Lung (tissue), 17 donors: ENCODE measurements at places on chromosomes 7 and 10.
A peak's percentile ranks its signal among the peaks of the same experiment; 100 is the strongest.

DNA sequence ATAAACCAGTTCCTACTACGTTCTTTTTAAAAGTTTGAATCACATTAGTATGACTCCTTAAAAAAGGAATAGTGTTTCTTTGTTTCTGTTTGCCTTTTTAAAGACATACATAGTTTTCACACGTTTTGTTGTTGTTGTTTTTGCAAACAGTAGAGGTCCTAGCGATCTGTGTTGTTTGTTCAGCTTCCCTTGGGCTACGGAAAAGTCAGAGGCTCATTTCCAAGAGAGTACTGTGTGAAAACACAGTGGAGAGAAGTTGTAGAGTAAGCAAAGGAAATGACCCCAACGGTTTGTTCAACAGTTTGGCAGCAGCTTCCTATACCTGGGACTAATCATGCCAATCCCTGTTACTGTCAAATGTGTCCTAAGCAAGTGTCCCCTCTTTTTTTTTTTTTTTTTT is 87.1 kb upstream of the STEAP1 start:
- no peak for DNase-seq

GRCh38 chr10:71090801-71091200 is 121.6 kb upstream of the UNC5B start:
- DNase-seq, result no peak

DNA sequence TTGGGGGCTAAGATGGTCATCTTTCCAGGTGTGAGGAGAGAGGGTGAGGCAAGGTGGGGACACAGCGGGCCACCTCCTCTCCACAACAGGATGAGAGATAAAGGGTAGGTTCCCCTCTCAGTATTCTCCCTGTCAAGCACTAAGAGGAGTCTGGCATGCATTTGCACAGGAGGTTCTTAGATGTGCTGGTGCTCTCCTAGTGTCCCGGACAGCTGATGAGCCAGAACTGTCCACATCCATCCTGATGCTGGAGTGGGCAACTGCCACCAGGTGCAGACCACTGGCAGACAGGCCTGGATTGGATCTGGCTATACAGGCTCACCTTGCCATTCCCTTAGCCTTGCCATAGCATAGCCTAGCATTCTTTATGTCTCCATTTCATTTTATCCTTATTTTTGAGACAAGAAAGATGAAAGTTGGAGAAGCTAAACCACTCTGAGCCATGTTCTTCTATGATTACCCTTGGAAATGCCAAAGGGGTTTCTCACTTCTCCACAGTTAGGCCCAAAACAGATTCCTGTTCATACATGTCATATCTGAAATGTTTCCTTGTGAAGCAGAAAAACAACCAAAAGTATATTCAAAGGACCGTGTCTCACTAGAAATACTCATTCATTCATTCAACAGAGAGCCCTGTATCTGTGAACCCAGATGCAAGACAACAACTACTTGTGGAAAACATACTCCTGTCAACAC is 48.8 kb upstream of the ANTXRL start:
- no peak for DNase-seq

DNA sequence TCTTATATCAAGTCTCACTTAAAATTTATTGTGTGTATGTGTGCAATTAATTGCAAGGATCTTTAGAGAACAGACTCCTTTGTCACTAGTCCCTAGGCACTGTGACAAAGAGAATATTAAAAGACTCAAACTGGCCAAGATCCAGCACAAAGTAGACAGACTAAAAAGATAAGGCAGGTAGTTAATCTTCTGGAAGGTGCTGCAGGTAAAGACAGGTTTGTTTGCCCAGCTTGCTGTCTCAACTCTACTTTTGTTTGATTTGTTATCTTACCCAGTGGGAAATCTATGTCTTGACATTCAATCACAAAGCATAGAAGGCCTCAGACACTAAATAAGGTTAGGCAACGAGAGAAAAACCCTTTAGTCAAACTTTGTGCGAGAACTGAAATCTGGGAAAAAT is 807.9 kb upstream of the LRRN3 start:
- no peak for DNase-seq

GRCh38 chr7:134654104-134654775 is 7.6 kb downstream of the BPGM start:
- DNase-seq, result no peak

DNA sequence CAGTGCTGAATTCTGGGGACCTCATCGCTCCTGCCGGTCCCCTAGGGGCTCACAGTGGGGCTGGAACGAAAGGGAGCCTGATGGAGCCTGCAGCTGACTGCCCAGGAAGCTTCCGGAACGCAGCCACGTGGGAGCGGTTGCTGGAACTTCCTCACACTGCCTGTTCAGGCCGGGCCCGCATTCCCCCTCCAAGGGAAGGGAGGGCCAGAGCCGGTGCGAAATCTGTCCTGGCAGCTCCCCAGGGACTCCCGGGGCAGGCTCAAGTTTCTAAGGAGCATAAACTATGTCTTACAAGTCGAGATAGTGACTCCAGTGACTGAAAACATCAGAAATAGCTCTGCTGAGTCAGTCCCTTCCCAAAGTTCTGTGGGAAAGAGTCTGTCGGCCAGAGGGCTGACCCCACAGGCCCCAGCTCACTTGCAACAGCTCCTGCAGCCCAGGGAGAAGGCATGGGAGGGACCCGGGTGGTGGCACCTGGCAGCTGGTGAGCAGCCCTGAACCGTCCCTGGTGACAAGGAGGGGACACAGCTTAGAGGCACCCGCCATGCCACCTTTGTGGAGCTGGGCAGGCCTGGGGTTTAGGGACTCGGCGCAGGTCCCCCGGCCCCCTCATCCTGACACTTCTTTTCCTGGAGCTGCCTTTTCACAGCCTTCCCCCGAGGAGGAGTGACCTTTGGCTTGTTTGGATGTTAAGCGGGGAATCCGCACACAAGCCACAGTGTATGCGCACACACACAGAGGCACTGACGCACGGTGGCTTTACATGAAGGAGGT is 47.6 kb downstream of the PDGFA start:
- DNase-seq, result peak; percentile 95

DNA sequence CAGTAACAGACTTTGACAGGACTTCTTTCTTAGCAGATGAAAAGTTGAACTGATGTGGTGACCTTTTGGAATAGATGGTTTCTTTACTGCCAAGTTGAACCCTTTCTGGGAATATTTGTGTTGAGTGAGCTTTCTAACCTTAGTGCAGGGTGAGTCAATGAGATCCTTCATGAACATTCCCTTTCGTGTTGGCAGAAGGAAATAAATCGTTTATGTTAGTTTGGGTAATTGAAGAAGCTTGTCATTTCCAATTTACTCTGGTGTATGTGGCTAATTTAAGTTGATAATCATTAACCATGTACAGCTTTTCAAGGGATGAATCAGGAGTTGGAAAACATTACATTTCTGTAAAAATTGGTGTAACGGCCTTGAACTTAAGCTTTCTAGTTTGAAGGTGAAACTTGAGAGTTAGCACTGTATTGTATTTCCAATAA is 43.4 kb downstream of the PTTG1IP2 start:
- no peak for DNase-seq

- DNase-seq, result no peak
Observed at GRCh38 chr10:122949296-122949695, 4.7 kb downstream of the C10orf88 start.

DNA sequence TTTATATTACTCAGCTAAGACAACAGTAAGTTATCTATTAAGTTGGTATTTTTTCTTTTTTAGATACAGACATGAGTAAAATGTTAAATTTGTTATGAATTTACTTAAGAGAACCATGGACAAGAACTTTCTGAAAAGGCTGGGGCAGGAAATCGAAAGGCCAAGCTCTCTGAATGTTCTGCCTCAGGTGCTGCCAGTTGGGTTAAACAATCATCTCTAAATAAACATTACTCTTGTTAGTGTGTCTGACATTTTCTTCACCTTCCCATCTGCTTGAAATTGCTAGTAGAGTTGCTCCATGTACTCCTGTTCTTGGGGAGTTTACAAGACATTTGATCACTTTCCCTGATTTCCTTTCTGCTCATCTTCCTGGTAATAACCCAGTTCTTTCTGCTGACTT is 87.5 kb downstream of the ANKRD7 start:
- DNase-seq, result no peak

DNA sequence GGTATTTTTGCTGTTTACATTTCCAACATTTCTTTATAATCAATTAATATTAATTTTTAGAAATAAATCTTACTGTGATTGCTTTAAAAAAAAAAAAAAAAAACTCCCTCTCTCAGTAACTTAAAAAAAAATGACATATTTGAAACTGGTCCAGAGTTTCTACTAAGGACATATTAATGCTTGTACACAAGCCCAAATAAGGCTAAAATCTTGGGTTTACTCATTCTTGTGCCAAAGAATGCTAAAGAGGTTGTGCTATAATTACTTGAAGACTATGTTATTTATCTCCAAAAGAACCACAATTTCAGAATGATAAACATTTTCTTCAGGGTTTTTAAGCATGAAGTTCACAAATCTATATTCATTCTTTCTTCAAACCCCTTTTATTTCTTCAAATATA is 39.4 kb upstream of the PHF14 start:
- DNase-seq, result peak; percentile 92

GRCh38 chr7:18262058-18262457 is 233.5 kb upstream of the HDAC9 start:
- DNase-seq, result no peak

DNA sequence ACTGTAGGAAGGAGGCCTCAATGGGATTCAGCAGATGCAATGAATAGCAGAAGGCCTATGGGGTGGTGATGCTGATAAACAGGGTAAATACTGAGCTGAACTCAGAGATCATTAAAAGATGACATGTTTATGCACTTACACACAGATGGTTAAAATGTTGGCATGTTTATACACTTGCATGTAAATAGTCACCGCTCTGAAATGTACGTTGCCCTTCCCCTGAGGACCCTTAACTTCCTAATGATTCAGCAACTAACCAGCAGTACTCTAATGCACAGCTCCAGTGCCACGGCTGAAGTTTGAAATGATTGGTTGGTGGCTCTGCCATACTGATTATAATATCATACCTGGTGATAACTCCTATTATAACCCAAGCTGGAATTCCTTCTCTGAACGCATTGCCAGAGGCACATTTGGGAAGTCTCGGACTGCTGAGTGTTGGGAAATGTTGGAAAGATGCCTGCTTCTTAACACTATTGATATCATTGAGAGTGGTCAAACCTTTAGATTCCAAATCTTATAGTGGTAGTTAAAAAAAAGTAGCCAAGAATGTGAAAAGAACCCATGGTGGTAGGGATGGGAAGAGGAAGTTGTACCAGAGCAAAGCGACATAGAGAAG is 3.7 kb upstream of the CAV1 start:
- no peak for DNase-seq

GRCh38 chr7:24133691-24134090 is 150.3 kb upstream of the NPY start:
- DNase-seq, result no peak
